Activated CD4-positive, alpha-beta T cell treated with anti-CD3 and anti-CD28 coated beads, Interleukin-2, amount 50 U/mL, for 24 hours (primary cell): ENCODE measurements at places on chromosomes 5 and 9.

GRCh38 chr9:23674016-23674585 lies 151.9 kb downstream of the ELAVL2 start:
- no peak for DNase-seq

GRCh38 chr5:115243412-115243811 lies 19.3 kb downstream of the PGGT1B start:
- DNase-seq, result no peak

- no peak for DNase-seq
Observed at GRCh38 chr9:7980691-7981289, 181.2 kb upstream of the DMAC1 start.

DNA sequence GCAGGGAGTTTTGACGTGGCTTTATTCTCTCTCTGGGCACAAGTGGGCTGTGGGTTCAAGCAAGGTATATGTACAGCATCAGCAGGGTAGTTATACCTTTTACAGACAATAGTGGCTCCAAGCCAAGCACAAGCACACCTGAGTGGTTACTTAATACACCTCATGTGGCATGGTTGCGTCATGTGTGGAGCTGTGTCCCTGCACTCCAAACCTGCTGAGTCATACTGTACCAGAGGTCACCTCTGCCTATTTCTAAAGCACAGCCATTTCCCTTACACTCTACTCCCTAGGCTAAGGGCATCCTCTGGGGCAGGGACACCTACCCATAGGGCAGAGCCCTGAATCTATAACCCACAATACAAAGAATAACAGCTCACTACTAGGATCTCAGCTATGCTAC lies 147.3 kb downstream of the OSTF1 start:
- DNase-seq, result no peak

DNA sequence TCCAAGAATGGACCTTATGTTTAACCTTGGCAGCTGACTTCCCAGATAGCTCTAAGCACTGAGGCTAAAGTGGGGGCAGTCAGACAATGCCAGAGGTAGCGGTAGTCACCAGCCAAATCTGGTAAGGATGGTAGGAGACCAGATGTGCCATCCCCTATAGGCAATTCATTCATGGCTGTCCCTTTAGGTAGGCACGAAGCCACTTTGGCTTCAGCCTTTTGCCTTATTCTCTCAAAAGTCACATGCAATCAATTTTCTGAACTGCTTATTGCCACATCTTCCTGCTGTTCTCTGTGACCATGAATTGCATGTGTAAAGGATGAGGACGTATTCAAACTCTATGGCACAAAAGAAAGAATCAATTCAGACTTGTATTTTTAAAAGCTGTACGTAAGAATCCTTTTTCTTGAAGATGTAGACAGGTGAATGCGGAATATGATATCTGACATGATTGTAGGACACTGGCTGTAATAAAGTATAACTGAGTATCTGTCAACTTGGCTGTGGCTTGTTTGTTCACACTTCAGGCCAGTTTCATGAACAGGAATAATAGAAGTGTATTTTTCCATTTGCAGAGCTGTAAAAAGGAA lies 611.7 kb downstream of the NR2F1-AS1 start:
- DNase-seq, result no peak

- no peak for DNase-seq
Observed at GRCh38 chr9:11064909-11065308, 452.1 kb upstream of the PTPRD start.

DNA sequence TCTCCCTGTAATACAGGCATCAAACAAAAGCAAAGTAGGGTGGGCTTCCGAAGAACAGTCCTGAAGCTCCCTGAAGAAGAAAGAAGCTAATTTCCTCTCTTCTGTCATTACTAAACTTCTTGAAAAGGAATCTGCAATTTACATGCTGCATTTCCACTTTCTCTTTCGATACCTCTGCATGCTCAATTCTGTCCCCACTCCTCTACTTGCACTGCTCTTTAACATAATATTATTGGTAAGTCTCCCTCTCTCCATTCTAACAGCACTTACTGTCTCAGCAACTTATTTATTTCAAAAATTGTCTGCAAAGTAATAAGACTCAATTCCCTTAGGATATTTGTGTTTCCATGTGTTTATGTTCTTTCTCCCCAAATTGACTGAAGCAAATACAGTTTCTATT lies 3.9 kb upstream of the PLPP1 start:
- no peak for DNase-seq

DNA sequence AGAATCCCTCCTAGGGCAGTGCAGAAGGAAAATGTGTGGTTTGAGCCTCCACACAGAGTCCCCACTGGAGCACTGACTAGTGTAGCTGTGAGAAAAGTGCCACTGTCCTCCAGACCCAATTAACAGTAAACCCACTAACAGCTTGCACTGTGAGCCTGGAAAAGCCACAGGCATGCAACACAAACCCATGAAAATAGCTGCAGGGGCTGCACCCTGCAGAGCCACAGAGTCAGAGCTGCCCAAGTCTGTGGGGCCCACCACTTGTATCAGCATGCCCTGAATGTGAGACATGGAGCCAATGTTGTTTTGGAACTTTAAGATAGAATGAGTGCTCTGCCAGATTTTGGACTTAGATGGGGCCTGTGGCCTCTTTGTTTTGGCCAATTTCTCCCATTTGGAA lies 119.8 kb upstream of the CDH9 start:
- DNase-seq, result no peak

DNA sequence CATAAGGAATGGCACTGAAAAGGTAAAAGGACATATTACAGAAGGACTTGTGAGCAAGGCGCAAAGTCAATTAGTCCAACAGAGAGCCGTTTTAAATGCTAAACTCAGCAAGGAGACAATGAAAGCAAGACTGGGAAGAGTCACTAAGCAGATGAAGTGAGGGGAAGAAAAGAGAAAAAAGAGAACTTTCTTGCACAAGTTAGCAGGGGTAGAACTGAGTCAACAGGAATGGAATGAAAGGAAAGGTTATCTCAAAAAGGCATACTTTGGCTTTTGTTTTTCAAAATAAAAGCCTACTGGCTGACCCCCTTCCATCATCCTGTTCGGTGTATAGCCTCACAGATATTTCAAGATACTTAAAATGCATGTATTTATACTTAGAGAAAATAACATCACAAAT lies 75.0 kb downstream of the NR6A1 start:
- no peak for DNase-seq

DNA sequence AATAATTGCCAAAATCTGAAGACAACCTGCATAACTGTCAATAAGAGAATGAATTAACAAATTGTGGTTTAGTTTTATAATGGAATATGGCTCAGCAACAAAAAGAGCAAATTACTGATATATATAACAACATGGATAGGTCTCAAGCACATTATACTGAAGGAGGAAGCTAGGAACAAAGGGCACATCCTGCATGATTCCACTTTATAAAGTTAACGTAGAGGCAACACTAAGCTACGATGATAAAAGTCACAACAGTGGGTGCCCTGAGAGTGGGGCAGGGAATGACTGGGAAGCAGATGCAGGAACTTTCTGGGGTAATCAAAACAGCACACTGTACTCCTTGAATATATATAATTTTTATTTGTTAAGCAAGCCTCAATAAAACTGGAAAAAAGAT lies 165.2 kb downstream of the RMI1 start:
- DNase-seq, result no peak

DNA sequence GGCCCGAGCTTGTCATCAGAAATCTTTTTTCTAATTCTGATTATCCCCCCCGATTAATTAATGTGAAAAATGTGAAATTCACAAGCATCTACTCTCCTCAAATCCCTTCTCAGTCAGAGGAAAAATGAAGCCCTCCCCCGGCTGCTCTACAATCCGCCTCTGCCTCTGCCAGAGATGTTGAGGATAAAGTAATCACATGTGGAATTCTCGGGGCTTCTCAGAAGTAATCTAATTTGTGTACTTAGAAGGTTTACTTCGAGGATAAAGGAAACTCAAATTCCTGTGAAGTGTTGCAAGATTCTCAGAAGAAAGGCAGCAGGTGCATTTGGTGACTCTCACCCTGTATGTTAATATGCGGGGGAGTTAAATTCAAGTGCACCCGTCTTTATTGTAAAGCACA lies 726.1 kb upstream of the ADAMTS16 start:
- no peak for DNase-seq

- no peak for DNase-seq
Observed at GRCh38 chr9:74645007-74645639, 148.0 kb downstream of the RORB start.

DNA sequence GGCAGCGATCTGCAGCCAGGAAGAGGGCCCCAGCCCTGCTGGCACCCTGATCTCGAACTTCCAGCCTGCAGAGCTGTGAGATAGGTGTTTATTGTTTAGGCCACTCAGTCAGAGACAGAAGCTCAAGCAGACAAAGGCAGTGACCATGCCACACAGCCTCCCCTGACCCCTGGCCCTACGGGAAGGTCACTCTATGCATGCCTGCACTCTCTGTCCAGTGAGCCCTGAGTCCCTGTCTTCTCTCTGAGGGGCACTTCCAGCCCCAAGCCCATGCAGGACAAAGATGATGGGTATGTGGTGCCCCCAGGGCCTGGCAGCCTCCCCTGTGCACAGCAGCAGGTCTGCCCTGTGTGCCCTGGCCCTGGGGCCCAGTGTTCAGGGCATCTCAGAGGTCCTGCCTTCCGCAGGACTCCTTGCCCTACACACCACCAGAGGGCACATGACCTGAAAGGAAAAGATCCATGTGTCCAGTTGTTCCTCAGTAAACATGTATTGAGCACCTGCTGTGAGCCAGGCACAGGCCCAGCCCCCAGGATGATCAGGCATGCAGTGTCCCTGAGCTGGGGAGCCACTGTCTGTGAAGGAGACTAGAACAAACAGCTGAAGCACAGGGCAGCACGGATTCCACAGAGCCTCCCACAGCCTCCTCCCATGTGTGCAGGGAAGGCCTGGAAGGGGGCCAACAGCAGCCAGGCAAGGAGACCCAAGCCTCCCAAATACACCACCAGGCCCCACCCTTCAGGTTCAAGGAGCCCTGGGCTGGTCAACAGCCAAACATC lies 109.3 kb downstream of the ATPSCKMT start:
- no peak for DNase-seq

DNA sequence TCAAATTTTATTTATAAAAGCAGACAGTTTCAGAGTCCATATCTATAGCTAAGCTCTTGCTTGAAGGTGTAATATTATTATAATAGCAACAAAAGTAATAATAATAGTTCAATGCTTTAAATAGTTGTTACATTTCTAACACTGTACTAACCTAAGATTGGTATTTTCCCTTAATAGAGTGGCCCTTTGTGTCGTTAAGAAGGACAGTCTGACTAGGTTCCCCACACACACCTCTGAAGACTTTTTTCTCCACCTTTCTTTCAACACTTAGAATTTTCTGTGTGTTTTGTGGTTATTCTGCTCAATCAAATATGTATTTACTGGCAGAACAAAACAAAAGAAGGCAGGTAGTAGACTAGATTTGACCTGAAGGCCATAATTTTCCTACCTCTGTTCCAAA lies 223.2 kb upstream of the ACO1 start:
- no peak for DNase-seq

DNA sequence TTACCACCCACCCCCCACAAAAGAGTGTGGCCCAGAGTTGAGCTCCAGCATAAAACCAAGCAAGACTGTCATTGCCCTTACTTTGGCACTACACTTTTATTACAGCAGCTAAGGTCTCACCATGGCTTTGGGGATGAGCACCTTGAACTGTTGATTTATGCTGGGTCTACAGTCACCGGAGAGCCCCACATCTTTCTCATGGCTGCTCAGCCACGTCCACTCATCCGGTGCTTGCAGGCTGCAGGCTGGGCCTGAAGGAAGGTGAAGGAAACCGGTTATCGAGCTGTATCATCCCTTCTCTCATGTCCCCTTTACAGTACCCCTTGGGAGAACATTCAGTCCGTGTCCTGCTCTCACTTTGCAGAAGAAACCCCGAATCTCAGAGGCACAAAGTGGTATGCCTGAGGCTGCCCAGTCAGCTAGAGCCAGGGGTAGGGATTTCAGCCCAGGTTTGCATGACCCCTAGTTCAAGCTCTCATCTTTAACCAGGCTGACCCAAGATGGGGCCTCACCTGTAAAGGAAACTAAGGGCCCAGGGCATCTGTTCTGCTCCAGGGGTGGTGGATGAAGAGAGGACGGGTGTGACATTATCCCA lies 11.6 kb downstream of the TMOD1 start:
- no peak for DNase-seq

GRCh38 chr5:138668451-138669380 lies 84.5 kb upstream of the CTNNA1 start:
- no peak for DNase-seq

GRCh38 chr5:68428231-68428811 lies 212.8 kb downstream of the PIK3R1 start:
- no peak for DNase-seq

DNA sequence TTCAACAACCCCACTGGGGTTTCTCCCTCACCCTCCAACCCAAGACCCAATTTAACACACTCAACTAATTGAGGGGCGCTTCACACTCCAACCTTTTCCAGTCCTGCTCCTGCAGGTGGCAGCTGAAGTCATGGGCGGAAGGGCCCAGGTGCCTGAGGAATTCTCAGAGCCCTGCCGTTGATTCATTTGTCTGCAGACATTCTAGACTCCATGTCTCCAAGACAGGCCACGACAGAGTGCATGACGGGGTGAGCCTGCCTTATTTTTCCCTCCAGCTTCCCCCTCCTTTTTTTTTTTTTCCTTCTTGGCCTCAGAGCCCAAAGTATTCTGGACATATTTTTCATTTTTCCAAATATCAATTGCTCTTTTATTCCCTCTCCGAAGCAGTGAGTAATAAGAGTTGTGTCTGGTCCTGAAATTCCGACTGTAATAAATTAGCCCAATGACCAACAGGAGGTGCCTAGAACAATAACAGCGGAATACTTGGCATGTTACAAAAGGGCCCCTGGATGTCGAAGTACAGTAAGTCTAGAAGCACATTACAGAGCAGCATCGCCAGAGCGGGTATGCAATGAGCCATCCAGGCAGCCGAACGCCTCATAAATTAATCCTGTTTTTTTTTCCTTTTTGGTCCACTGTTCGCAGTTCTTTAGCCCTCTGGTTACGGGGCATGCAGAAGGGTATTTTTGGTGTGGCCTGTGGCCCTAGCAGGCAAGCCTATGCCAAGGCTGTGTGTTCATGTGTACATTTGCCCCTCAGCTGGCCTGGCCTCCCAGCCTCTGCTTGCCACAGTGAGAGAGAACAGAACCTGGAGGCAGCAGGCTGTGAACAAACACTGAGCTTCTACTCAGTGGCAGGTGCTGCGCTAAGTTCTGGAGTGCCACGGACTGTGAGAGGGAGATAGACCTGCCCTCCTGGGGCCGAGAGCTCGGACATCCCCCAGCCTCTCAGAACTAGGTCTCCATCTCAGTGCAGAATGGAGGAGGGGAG lies 8.6 kb upstream of the SMIM23 start:
- no peak for DNase-seq
